ENCODE measurements at places on chromosomes 11 and 22. TPM values are rescaled to one million over a fixed set of nuclear protein-coding genes. Genes with fewer than 3 reads are reported as not detected.

VSIG10L2 gene
- polyA plus RNA-seq, result 0.28 TPM

SLC22A25 gene
- polyA plus RNA-seq, result not detected

APOL5 gene
- polyA plus RNA-seq, result 1.5 TPM

MIOX gene
- polyA plus RNA-seq, result 0.15 TPM

- DNase-seq, result no peak
Measured at GRCh38 chr11:128664317-128664716, 29.6 kb upstream of the FLI1 start.

DNA sequence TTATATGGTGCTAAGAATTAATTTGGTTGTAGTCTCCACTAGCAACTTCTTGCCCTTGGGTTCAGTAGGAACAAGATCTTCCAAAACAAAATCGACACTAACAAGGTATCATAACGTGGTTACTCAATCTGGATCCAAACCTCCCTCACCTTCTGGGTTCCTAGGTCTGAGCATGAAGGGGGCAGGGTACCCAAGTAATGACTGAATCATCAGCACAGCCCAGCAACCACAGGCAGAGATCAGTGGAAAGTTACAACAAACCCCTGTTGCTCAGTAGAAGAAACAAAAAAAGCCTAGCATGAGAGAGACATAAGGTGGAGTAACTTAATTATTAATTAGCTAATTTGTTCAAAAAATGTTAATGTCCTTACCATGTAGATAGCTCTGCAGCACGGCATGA lies 221.4 kb downstream of the BLID start:
- no peak for DNase-seq

GRCh38 chr11:62015615-62016014 lies 48.2 kb upstream of the FTH1 start:
- DNase-seq, result no peak
